ENCODE measurements at places on chromosomes 3 and 15. TPM values are rescaled to one million over a fixed set of nuclear protein-coding genes. Genes with fewer than 3 reads are reported as not detected.

DNA sequence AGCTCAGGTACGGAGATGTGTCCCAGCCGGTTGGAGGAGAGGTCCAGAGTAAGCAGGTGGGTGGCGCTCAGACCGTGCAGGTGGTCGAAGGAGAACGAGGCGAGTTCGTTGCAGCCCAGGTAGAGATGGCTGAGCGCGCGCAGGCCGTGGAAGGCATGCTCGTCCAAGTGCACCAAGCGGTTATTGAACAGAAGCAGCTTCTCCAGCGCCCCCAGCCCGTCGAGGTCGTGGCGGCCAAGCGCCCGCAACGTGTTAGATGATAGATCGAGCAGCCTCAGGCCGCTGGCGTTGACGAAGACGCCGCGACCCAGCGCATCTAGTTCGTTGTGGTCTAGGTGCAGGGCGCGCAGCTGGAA, 648 bp downstream of the AMIGO3 start:
- H3K27me3 ChIP-seq, result no peaks in the 10 kb centered on the region
- peak overlapping the region; percentile 69 for H3K27ac ChIP-seq
- peaks cover 13% of the 10 kb centered on the region for H3K4me1 ChIP-seq
- peak overlapping the region; percentile 85 for H3K4me3 ChIP-seq

DNA sequence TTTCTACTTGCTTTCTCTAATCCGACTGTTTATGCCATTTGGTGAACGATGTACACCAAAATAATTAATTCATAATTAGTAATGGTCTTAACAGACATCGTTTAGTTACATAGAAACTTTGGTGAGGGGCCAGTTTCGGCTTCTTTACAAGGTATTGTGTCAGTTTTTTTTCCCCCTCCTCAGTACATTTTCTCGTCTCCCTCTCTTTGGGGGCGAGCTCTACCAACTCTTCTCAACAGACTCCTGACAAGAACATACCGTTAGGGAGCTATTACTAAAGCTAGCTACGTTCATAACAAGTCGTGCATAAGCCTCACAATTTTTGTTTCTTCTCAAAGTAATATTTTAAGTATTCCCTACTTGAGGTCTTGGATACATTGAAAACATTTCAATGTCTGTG, 1.4 kb downstream of the U2SURP start:
- peaks cover 16% of the 10 kb centered on the region for H3K4me1 ChIP-seq
- H3K36me3 ChIP-seq, result no peaks in the 10 kb centered on the region
- no peaks in the 10 kb centered on the region for H3K27me3 ChIP-seq
- H3K27ac ChIP-seq, result peak overlapping the region; percentile 95
- no peak for DNase-seq
- H3K4me3 ChIP-seq, result peak overlapping the region; percentile 96

DNA sequence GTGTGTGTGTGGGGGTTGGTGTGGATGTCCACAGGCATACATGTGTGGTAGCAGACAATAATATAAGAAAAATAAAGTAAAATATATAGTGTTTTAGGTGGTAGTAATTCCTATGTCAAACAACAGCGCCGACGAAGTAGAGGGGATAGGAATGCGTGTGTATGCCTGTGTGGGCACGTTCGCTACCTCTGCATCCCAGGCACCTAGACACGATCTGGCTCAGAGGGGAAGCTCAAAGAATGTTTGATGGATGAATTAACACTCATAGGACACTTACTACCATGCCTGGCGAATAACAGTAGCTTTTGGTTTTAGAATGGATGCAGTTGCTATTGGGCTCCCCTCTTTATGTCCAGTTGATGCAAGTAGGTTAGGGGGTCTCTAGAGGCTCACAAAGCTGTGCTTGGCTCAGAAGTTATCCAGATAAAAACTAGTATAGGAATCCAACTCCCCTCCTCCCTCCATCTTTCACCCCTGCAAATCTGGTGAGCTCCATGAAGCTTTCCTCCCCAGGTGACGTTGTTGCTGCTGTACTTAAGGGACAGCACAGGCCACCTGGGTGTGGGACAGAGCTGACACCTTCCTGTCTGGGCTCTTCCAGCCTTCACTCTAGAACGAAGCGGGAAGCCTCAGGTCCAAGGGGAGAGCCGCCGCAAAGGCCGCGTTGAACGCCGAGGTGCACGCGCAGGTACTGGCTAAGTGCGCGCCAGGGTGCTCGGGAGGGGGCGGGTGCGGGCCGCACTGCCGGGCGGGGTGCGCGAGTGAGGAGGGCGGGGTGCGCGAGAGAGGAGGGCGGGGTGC, 192.6 kb upstream of the LYSMD4 start:
- H3K4me1 ChIP-seq, result peaks cover 12% of the 10 kb centered on the region
- no peaks in the 10 kb centered on the region for H3K36me3 ChIP-seq
- peak overlapping the region; percentile 67 for H3K27ac ChIP-seq

Gene KLHL25
- total RNA-seq, result 13.1 TPM
